ENCODE measurements at places on chromosomes 1 and 21. TPM values are rescaled to one million over a fixed set of nuclear protein-coding genes. Genes with fewer than 3 reads are reported as not detected.

- DNase-seq, result no peak
These were observed 67.2 kb upstream of the IFNAR2 start for GRCh38 chr21:33162436-33162951.

- DNase-seq, result no peak
These were observed 39.9 kb downstream of the DIPK1A start for GRCh38 chr1:92921031-92922023.

The CLSTN1 gene
- 195 TPM for total RNA-seq

The TSSK3 gene
- 2.4 TPM for total RNA-seq

The TBCE gene
- total RNA-seq, result 34.2 TPM

DNA sequence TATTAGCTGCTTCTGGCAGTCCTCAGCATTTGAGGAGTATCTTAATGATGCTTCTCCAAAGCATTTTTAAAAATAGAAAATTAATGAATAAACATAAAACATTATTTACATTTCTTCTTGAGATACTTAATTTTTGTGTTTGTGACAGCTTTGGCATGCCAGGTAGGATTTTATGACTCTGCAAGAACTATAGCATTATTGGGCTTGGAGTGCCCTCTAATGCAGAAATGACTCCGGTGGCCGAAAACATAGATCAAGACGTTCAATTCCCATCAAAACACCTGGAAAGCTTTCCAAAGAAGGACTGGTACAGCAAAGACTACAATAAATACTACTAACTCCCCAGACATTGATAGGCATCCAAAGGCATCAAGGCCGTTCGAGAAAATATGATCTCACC is 366.4 kb upstream of the CXADR start:
- DNase-seq, result no peak

- no peak for DNase-seq
These were observed 27.8 kb upstream of the STUM start for GRCh38 chr1:226520640-226521355.

- DNase-seq, result peak; percentile 95
These were observed 49.9 kb upstream of the CYP2J2 start for GRCh38 chr1:59976194-59977074.

The CCDC27 gene
- total RNA-seq, result not detected

The LCK gene
- total RNA-seq, result 0.22 TPM

GRCh38 chr21:42845296-42845965 is 33.9 kb downstream of the WDR4 start:
- peak; percentile 66 for DNase-seq

GRCh38 chr1:87030740-87031690 is 116.6 kb downstream of the HS2ST1 start:
- DNase-seq, result no peak

The LRRC3 gene
- total RNA-seq, result 2.4 TPM

The SPRR3 gene
- total RNA-seq, result 0.39 TPM

- DNase-seq, result no peak
These were observed 128.3 kb downstream of the TMEM53 start for GRCh38 chr1:44545961-44546360.

- no peak for DNase-seq
These were observed 111.2 kb downstream of the IFI44 start for GRCh38 chr1:78760858-78761257.

GRCh38 chr21:31457675-31458074 is 113.6 kb upstream of the TIAM1 start:
- DNase-seq, result no peak

The PPFIA4 gene
- 18.9 TPM for total RNA-seq

DNA sequence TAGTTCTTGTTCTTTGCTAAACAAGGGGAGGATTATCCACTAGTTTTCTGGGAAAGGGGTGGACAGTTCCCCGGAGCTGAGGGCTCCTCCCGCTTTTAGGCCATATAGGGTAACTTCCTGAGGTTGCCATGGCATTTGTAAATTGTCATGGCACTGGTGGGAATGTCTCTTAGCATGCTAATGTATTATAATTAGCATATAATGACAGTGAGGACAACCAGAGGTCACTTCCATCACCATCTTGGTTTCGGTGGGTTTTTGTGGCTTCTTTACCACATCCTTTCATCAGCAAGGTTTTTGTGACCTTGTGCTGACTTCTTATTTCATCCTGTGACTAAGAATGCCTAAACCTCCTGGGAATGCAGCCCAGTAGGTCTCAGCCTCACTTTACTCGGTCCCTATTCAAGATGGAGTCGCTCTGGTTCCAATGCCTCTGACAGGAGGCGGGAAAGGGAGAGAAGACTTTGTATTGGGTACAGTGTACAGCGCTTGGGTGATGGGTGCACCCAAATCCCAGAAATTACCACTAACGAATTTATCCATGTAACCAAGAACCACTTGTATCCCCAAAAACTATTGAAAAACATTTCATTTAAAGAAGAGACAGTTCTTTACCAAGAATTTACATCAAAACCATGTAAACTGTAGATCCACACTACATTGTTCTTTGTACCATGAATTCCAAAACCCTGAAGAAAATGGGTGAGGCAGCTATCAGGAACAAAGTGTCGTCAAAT is 8.7 kb upstream of the SLC2A5 start:
- no peak for DNase-seq
